ENCODE measurements at places on chromosomes 11 and 22.

DNA sequence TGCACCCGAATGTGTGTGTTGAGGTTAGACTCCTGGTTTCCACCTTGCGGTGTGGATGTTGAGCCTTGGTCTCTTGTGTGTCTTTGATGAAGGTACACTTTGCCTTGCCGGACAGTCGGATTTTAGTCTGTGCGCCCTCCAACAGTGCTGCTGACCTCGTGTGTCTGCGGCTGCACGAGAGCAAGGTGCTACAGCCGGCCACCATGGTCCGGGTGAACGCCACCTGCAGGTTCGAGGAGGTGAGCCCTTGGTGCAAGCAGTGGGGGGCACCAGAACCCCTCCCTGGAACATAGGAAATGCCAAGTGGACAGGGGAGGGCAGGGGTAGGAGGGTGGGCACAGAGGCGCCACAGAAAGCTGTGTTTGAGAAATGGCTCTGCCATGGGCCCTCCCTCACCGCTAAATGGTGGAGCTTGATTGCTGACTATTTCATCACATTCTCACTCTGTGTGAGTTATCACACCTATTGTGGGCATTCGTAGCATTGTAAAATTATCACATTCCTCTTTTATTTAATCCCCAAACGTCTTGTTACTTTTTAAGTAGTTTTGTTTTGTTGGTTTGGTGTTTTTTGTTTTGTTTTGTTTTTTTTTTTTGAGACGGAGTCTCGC lies 26.4 kb upstream of the PANX2 start:
- no peak for DNase-seq

- DNase-seq: no peak
Measured at GRCh38 chr11:59833602-59834001, 11.7 kb downstream of the CBLIF start.

DNA sequence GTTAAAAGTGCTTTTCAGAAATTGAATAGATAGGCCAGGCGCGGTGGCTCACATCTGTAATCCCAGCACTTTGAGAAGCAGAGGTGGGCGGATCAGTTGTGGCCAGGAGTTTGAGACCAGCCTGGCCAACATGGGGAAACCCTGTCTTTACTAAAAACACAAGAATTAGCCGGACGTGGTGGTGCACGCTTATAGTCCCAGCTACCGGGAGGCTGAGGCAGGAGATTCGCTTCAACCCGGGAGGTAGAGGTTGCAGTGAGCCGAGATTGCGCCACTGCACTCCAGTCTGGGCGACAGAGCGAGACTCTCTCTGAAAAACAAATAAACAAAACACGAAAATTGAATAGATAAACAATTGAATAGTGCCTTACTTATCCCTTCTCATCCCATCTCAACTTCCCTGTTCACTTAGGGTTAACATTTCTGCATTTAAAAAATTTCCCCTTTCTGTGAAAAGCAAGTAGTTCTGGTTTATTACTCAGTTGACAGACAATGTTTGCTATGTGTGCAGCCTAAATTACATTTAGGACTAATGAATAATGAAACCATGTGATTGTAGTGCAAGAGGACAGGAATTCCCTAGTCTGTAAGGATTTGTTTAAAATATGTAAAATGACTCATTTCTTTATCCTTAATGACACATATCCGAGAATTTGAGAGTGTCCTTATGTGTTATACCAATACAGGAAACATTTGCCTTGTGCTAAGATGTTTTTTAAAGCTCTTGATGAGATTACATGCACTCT lies 6.0 kb downstream of the RNF169 start:
- DNase-seq: peak; percentile 81

- peak; percentile 82 for DNase-seq
Measured at GRCh38 chr11:73493956-73494598, 103.8 kb downstream of the FAM168A start.

DNA sequence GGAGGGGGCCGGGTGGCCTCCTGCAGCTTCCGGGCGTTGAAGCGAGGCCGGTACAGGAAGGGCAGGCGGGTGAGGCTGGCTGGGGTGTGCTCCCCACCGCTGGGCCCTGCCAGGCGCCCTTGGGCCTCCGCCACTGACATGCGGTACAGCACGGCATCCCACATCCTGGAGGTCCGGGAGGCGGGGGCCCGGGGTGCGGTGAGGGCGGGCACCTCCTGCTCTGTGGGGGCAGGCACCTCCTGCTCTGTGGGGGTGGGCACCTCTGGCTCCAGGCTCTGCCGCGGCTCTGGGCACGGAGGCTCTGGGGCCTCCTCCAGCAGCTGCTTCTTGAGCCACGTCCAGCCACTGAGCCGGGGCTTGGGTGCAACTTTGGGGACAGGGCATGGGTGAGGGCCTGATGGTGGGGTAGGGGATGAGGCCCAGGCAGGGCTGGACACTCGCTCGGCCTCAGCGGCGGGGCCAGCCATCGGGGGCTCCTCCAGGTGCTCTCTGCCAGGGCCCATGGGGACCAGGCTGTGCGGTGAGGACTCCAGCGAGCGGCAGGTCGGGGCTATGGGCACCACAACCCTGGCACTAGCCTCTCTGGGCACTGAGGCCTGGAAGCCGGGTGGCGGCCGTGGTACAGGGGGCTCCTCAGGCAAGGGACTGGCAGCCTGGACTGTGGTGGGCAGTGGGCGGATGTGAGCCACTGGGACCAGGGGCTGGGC lies 2.3 kb downstream of the PRR33 start:
- DNase-seq: no peak

DNA sequence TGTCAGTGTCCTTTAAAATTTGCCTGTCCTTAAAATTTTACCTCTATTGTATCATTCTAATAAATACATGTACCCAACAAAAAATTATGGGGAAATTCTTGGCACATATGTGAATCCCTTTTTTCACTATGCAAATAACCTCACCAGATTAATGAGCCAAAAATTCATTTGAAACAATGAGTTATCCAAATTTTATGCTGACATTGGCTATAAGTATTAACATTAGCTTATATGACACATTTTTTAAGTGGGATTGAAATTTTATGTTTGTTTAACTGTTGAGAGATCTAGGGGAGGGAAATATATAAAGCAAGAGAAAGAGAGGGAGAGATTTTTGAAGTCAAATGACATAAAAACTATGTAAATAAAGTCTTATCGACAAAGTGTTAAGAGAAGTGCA lies 11.8 kb upstream of the PDGFD start:
- no peak for DNase-seq

DNA sequence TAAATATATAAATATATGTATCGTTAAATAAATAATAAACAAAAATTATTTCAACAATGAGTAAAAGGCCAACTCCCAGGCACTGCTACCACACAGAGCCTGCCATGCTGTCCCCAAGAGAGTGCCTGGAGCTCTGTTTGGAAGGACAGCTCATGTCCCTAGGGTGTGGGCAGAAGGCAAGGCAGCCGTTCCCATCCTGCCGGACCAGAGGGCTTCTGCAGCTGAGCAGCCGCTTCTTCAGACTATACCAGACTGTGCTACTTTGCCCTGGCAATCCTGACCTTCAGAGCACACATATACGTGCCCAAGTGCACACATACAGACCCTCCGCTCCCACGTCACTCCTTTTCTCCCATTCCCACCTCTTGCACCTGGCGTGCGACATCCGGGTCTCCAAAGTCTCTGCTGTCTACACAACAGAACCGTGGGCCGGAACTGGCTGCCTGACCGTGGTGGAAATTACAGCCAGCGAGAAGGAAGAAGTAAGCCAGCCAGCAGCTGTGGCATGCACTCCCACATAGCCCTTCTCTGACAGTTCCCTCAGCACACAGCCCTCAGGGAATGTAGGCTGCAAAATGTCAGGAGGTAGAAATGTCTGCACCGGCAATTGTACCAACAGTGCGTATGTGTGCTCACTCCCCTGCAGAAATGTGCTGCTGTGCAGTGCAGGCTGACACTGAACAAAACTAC lies 24.0 kb downstream of the PAX6 start:
- DNase-seq: no peak

All from astrocyte of the spinal cord (primary cell).